ENCODE measurements at places on chromosomes 11 and 22.

DNA sequence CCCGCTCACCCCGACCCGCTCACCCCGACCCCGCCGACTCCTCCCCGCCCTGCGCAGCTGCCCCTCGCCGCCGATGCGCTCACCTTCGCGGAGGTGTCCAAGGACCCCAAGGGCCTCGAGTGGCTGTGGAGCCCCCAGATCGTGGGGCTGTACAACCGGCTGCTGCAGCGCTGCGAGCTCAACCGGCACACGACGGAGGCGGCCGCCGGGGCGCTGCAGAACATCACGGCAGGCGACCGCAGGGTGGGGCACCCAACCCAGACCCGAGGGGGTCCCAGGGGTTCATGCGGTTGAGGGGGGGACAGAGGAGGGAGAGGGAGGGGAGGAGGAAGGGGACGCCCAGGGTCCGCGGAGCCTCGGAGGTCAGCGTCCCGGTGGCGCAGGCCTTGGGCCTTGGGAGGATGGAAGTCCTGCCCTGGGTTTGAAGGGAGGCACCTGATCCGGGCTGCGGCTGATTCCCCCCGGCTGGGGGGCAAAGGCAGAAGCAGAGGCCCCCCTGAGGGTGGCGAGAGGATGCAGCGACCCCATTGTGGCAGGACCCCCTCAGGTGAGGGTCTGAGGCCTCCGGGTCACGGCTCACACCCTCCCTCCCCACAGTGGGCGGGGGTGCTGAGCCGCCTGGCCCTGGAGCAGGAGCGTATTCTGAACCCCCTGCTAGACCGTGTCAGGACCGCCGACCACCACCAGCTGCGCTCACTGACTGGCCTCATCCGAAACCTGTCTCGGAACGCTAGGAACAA, 9.2 kb downstream of the PKP3 start:
- DNase-seq: no peak

- no peak for DNase-seq
These were observed 26.6 kb upstream of the MYEOV start for GRCh38 chr11:69267395-69267805.

GRCh38 chr11:46461461-46461927, 69.9 kb upstream of the CHRM4 start:
- no peak for DNase-seq

DNA sequence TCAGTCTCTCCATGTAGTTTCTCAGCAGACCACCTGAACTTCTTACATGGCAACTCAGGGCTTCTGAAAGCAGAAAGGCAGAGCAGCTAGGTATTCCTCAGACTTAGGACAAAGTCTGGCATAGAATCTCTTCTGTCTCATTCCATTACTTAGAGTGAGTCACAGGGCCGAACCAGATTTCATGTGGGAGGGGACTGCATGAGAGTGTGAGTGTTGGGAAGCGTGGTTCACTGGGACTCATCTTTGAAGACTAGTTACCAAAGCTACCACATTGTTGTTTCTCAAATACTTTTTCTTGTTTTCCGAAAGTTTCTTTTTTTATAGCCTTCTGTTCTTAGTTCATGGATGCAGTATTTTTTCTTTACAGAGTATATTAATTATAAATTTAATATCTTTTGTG, 36.1 kb upstream of the SCN3B start:
- no peak for DNase-seq

- DNase-seq: no peak
These were observed 2.8 kb downstream of the LRRC51 start for GRCh38 chr11:72083414-72083813.
